ENCODE measurements at places on chromosomes 2 and 18.

DNA sequence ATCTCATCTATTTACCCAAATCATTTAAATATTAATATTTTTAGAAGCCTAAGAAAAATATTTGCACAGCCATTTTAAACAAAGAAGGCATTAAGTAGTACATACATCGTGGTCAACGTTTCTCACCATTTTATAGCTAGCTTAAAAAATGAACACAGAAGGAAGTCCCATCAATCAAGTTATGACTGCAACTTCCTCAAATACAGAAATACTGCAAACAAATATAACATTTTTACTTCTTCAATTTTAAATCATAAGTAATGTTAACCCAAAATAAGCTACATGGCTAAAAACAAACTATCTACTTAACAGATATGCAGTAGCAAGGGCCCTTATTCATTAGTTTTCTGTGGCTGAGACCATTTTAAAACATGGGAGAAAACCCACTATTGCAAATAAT, 30.6 kb downstream of the ITSN2 start:
- no peak for DNase-seq

- DNase-seq: no peak
These were observed 15.1 kb upstream of the RTTN start for GRCh38 chr18:70220628-70221027.

DNA sequence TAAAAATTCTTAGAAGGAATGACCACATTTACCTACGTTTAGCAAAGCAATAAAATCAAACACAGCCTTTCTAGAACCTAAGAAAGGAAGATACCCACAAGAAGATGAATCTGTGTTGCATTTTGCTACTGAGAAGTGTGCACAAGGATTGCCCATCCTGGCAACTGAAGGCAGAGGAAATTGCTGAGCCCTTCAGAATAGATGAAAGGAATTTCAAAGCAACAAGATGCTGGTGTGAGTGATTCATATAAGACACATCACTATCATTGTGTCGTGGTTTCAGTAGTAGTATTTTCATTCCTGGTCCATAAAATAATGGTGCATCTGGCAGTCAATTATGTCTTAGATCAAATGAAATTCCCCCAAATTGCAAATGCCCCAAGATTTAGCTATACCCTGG, 48.4 kb upstream of the ANKRD44 start:
- DNase-seq: no peak

GRCh38 chr2:177073611-177074010, 139.0 kb upstream of the HNRNPA3 start:
- no peak for DNase-seq
